NCI-H226 (cell line): ENCODE measurements at places on chromosomes 6 and 20.

GRCh38 chr6:150063640-150064039 is 5.3 kb downstream of the ULBP3 start:
- no peak for DNase-seq

DNA sequence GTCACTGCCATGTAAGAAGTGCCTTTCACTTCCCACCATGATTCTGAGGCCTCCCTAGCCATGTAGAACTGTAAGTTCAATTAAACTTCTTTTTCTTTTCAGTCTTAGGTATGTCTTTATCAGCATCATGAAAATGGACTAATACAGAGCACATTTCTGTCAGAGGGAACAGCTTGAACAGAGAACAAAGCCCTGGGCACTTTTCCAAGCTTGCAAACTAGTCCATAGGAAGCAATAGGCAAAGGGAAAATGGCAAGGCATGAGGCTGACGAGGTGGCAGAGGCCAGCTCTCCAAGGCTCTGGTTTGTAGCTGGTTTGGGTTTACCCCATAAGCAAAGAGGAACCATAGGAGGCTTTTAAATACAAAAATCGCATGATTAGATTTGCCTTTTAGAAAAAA is 185.1 kb upstream of the HDDC2 start:
- DNase-seq = no peak

GRCh38 chr20:20849161-20849560 is 136.7 kb upstream of the RALGAPA2 start:
- DNase-seq = no peak

DNA sequence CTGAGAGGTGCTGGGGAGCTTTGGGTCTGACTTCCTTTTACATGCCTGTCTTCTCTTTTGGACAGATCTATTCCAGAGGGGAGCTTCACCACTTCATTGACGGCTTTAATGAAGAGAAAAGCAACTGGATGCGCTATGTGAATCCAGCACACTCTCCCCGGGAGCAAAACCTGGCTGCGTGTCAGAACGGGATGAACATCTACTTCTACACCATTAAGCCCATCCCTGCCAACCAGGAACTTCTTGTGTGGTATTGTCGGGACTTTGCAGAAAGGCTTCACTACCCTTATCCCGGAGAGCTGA is 13.1 kb downstream of the PRDM1 start:
- no peak for DNase-seq

DNA sequence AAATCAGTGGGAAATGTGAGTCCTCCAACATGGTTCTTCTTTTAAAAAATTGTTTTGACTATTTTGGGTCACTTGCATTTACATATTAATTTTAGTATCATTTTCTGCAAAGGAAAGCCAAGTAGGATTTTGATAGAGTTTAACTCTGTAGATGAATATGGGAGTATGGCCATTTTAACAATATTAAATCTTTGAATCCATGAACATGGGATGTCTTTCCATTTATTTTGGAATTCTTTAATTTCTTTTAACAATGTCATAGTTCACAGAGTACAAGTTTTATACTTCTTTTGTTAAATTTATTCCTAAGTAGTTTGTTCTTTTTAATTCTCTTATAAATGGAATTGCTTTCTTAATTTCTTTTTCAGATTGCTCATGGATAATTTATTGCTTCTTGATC is 56.5 kb upstream of the ARMC2 start:
- DNase-seq = no peak

DNA sequence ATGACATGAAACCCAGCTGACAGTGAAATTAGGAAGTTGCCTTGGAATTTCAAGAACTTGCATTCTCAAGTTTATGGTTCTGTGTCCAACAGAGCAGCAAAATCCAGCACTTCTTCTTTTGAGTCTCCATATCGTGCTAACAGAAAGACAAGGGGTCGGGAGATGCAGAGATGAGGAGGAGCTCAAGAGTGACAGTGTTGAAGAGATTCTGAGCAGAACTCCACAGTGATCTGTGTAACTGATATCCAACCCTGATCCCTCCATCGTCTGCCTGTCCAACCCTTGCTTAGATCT is 21.2 kb upstream of the BTN1A1 start:
- DNase-seq = no peak

DNA sequence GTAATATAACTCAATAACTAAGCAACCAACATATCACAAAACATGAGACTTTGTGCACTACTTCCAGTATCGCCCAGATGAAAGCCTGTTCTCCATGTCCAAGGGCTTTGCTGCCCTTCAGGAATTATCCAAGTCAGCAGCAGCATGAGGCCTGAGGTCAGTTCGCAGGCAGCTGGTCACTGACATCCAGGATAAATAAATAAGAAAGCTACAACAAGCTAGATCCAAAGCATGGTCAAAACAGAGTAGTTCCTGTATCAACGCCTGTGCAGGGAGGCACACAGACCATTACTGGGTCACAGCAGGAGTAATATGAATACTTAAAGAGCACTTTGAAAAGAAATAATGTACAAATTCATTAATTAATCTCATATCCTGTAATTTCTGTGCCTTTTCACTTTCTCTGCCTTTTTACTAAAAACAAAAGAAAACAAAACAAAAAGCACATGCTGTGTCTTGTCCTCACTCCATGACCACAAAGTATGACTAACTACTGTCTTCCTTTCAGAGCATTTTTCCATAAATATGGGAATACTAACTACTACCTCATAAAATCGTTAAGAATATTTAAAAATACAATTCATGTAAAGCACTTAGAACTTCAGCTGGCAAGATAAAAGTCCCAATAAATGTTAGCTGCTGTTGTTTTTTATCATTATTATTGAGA is 374.9 kb upstream of the IRAK1BP1 start:
- DNase-seq = no peak
